Eye (tissue), 1 donor: ENCODE measurements at places on chromosomes 3 and 15.

- DNase-seq: no peak
Measured at GRCh38 chr15:74552773-74553441, 11.9 kb downstream of the ARID3B start.

- DNase-seq: no peak
Measured at GRCh38 chr15:45122719-45123118, 7.0 kb downstream of the DUOXA1 start.

DNA sequence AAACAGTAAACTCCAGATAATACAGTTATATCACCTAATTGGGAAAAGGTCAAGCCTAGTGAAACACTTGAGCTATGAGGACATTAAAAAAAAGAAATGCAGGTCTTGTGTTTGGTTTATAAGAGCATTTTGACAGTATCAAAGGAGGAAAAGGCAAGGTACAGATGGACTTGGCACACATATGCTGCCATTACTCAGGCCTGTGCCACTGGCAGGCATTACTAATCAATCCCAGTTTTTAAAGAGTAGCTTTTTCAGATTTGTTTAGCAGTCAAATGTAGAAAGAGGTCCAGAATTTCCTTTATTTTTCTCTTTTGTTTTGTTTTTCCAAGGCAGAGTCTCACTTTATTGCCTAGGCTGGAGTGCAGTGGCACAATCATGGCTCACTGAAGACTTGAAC, 38.9 kb downstream of the MDFIC2 start:
- DNase-seq: no peak

- no peak for DNase-seq
Measured at GRCh38 chr3:81713031-81713430, 48.4 kb downstream of the GBE1 start.

DNA sequence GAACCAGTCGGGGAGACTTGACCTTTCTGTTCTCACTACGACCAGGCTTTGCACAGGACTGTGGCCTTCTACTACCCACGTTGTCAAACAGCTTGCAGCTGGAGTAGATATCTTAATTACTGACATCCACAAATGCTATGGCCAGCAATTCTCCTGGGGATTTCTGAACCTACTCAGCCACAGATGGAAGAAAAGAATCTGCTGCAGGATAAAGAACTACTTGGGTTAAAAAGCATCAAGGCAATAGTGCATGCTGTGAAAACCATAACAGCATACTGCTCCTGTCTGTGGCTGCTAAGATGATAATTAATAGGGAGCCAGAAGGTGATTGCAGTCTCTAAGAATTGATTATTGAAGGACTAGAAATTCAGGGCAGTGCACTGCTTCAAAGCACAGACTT, 859.2 kb upstream of the SEMA6D start:
- peak; percentile 66 for DNase-seq

- DNase-seq: no peak
Measured at GRCh38 chr3:155886915-155887314, 16.5 kb downstream of the GMPS start.

- DNase-seq: no peak
Measured at GRCh38 chr3:15693355-15693754, 91.8 kb downstream of the BTD start.

GRCh38 chr3:171881251-171881650, 38.1 kb downstream of the TMEM212 start:
- DNase-seq: peak; percentile 30

GRCh38 chr3:185931777-185932612, 5.8 kb downstream of the TRA2B start:
- no peak for DNase-seq

DNA sequence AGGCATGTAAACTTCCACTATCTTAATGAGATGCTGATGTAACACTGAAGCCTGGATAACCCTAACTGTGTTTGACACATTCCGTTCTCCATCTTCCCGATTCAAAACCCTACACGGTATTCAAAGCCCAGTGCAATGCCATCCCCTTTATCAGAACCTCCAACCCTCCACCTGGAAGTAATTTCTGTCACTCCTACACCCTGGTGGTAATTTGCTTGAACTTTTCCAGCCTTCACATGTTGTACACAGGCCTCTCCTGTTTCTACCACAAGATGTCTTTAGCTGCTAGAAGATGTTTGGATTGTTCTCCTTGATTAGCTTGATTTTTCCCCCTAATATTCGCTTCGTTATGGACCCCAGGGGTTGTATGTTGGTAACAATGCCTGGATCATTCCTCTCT, 208.9 kb downstream of the CHST2 start:
- peak; percentile 61 for DNase-seq

- no peak for DNase-seq
Measured at GRCh38 chr3:56048331-56048730, 419.9 kb downstream of the ERC2 start.

GRCh38 chr3:190619353-190619752, 105.5 kb downstream of the IL1RAP start:
- no peak for DNase-seq

- DNase-seq: no peak
Measured at GRCh38 chr3:16665282-16665741, 60.1 kb upstream of the DAZL start.

DNA sequence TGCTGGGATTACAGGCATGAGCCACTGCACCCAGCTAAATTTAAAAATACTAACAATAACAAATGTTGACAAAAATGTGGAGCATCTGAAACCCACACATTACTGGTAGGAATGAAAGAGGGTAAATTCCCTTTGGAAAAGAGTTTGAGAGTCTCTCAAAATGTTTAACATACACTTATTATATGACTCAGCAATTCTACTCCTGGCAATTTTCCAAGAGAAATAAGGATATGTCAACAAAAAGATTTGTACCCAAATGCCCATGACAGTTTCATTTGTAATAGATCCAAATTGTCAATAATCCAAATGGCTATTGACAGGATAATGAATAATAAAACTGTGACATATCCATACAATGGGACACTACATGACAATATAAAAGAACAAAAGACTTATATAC, 9.0 kb downstream of the HCLS1 start:
- no peak for DNase-seq

- DNase-seq: no peak
Measured at GRCh38 chr15:98949624-98950023, 58.0 kb downstream of the PGPEP1L start.

- no peak for DNase-seq
Measured at GRCh38 chr3:58988041-58988440, 61.8 kb downstream of the CFAP20DC start.

GRCh38 chr3:147906285-147906684, 497.1 kb downstream of the ZIC1 start:
- peak; percentile 29 for DNase-seq

GRCh38 chr3:124903896-124904834, 17.0 kb upstream of the ITGB5 start:
- DNase-seq: no peak

GRCh38 chr3:117768581-117768980, 1059.0 kb downstream of the TUSC7 start:
- DNase-seq: no peak

DNA sequence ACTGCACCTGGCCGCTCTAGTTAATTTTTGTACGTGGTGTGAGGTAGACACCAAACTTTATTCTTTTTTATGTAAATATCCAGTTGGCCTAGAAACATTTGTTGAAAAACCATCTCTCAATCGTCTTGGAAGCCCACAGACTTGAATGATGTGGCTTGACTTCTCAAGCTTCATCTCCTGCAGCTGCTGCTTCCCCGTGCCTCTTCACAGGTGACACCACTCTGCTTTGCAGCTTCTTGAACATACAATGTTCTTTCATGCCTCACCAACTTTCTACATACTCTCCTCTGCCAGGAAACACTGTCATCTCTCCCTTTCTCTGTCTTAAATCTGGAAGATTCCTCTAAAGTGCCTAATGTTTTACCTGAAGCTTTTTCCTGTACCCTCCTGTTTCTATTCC, 35.6 kb downstream of the MAP6D1 start:
- no peak for DNase-seq

DNA sequence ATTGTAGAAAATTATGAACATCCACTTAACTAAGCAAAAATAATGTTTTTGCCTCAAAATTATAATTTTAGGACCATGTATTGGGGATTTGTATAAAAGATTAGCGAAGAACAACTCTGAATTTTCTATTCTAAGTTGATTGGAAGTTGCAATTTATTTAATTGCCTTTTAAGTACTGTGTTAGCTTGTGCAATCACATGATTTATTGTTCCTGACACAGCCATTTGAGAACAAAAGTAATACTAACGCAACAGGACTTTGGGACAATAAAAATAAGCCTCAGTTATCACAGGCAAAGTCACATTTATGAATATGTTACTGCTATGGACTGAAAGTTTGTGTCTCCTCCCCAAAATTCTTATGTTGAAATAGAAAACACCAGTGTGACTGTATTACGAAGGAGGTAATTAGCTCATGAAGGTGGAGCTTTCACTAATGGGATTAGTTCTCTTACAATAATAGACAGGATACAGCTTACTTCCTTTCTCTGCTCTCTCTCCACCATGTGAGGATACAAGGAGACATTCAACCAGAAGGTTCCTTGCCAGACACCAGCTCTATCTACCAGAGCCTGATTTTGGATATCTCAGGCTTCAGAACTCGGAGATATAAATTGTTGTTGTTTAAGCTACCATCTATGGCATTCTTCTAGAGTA, 745.9 kb downstream of the ZBBX start:
- peak; percentile 0 for DNase-seq

DNA sequence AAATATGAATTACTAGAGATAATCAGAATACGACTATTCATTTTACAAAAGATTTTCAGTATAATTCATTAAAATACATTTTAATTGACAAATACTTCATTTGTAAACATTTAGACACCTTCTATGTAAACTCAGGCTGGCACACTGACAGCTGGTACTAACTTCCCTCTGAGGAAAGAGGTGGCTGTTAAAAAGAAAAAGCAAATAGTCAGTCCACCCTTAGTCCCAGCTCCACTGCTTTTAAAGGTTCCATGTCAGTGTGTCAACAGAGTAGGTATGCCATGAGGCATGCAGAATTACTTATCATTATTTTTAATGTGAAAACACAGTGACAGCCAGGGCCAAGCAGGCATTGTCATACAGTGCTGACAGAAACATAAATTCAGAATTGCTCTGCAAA, 16.1 kb downstream of the TM6SF1 start:
- no peak for DNase-seq

GRCh38 chr15:25054329-25054728, 99.5 kb downstream of the SNRPN start:
- no peak for DNase-seq

DNA sequence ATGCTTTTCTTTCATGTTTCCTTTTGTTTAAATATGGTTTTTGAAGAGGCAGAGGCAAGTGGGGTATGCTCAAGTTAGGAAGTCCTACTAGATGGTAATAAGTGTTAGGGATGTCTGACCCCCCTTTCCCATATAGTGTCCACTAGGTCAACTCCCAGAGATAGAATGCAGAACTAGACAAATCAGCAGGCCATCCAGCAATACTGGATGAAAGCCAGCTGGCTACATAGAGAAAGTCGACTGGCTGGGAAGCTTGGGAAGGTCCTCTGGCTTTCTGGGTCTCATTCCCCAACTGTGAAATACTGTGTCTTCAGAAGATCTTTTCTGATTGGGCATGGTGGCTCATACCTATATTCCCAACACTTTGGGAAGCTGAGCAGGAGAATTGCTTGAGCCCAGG, 113.8 kb downstream of the SNRK start:
- no peak for DNase-seq

DNA sequence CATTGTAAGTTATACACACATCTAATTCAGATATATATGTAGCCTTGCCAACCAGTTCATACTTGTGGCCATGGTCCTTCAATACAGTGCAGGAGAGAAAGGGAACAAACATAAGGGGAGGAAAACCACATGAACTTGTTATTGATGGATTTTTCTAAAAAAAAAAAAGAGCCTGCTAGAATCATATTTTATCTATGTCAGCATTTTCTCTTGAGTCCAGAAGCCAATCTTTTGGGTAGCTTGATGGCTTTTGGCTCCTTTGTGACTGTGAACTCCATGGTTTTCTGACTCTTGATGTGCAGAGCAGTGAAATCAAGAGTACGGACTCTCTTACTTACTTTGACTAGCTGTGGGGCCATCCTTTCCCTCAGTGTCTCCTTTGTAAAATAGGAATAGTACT, 197.4 kb upstream of the DPH6 start:
- DNase-seq: no peak

DNA sequence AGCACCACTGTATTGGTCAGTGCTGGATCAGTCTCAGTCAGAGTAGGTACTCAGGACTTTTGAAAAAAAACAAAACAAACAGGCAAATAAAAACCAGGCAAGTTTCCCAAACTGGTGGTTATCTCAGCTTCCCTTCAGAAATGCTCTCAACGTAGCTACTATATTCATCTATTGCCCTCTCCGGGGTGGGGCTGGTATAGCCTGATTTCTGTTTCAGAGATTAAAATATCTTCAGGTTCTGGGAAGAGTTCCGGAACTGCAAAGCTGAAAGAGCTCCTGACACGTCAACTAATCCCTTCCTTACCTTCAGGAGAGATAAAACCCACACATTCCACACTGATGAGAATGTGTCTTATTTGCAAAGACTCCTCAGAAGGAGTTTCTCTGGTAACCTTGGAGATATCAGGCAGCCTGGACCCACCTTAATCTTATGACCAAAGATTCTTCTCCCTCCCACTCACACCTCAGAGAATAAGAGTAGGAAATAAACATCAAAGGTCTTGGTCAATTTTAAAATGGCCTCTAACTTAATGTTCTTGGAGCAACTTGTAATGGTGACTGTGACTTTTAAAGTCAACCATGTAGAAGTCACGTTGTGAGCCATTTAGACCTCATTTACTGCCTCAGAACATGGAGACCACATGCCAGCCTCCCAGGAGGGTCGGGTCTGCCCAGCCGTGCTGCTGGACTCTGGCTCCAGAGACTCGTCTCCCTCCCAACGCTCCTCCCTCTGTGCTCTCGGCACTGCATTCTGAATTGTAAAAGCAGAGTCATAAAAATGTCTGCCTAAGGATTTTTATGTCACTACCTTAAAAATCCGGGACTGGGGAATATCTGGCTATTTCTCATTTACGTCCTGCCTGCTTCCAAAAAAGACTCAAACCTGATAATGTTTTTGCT, 53.8 kb downstream of the CDCP1 start:
- no peak for DNase-seq

DNA sequence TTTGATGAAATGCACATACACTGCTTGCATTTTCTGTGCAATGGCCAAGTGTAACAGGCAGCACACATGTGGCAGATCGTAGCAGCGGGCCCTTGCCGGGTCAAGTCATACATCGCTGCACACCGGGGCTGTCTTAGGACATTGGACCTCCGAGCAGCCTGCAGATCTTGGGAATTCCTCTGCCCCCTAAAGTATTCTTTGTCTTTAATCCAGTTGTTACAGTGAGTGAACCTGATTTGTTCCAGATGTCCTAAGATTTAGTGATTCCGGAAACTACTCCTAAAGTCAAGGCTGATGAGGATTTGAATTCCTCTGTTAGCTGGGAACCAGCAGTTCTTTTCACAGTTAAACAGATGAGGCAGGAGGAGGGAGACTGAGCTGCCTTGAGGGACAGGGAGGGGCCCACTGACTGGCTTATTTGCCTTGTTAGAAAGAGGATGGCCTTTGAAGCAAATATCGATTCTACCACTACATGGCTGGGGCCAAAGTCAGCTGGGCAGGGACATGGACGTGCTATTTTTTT, 190.7 kb upstream of the CTDSPL start:
- peak; percentile 75 for DNase-seq

GRCh38 chr3:55307622-55308021, 179.5 kb downstream of the WNT5A start:
- no peak for DNase-seq

- peak; percentile 16 for DNase-seq
Measured at GRCh38 chr3:82081351-82081750, 319.9 kb upstream of the GBE1 start.

- DNase-seq: no peak
Measured at GRCh38 chr15:37823601-37824275, 110.7 kb upstream of the TMCO5A start.
